ENCODE measurements at places on chromosomes 12 and 14.

DNA sequence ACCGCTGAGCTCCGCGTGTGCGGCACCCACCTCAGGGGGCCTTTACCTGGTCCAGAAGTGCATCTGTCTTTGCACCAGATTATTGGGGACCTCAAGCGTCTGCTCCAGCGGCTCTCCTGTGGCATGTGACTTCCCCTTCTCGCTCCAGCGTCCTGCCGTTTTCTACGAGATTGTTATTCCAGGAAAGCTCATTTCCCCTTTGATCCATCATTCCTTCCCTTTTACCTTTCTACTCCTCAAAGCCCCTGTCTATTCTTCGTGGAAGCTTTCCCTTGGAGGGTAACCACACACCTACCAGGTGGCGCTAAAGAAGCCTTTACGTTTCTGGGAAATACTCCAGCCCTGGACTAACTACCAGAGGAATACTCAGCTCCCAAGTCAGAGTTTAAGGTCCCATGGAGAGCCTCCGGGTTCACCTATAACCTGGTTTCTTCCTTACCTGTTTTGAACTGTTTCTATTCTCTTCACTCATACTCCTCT, 1.5 kb downstream of the FKBP4 start:
- DNase-seq: no peak

GRCh38 chr12:19191563-19191962, 62.0 kb downstream of the PLEKHA5 start:
- no peak for DNase-seq

- DNase-seq: peak; percentile 7
These were observed 67.1 kb downstream of the DERA start for GRCh38 chr12:15977999-15978951.

GRCh38 chr12:5441497-5442236, 9.8 kb downstream of the NTF3 start:
- DNase-seq: no peak

- DNase-seq: no peak
These were observed 4.0 kb upstream of the MYRFL start for GRCh38 chr12:69821032-69821455.

Measured in GM12865 (cell line).